ENCODE measurements at places on chromosomes 7 and 10. TPM values are rescaled to one million over a fixed set of nuclear protein-coding genes. Genes with fewer than 3 reads are reported as not detected.

DNA sequence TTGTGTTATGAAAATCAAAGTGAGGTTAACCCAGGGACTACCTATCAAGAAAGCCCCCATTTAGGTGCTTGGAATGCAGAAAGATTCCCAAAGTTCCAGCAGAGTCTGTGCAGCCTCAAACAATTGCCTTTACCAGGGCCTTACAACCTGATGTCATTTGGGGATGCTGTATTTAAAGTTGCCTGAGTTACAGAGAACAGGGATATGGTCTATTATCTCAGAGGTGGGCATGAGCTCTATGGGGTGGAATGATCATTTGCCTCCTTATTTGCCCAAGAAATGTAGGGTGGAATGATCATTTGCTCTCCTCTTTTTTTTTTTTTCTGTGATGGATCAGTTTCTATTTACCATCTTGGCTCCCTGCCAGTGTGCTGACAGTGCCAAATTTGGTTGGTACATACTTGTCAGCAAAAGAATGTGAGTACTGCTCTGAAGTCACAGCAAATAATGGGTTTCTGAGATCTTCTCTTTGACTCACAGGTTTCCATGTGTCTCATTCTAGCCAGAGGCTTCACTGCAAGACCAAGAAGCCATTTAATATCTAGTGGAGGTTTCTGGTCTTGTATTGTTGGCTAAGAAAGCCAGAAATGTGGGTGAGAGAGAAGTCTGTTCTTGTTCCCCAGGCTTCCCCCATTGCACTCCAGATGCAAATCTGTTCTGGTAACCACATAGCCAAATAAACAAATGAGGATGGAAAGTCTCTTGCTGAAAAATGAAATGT is 45.5 kb upstream of the ZNRF2 start:
- H3K27me3 ChIP-seq: no peaks in the 10 kb centered on the region
- DNase-seq: peak; percentile 91
- H3K27ac ChIP-seq: peak overlapping the region; percentile 54
- no peak overlapping the region for H3K4me3 ChIP-seq

GRCh38 chr7:112584290-112584689 is 103.5 kb downstream of the LSMEM1 start:
- no peak overlapping the region for H3K27ac ChIP-seq
- H3K4me1 ChIP-seq: no peaks in the 10 kb centered on the region
- no peak for DNase-seq
- no peaks in the 10 kb centered on the region for H3K36me3 ChIP-seq
- H3K27me3 ChIP-seq: no peaks in the 10 kb centered on the region

NT5C2 gene
- 49.3 TPM for total RNA-seq

TRPV5 gene
- 0.17 TPM for total RNA-seq

PROSER2 gene
- total RNA-seq: 4.6 TPM

COBL gene
- 51.4 TPM for total RNA-seq
